ENCODE measurements at places on chromosomes 3 and 15. TPM values are rescaled to one million over a fixed set of nuclear protein-coding genes. Genes with fewer than 3 reads are reported as not detected.

GRCh38 chr3:153182501-153183293 lies 20.7 kb downstream of the RAP2B start:
- H3K4me1 ChIP-seq = no peaks in the 10 kb centered on the region
- no peaks in the 10 kb centered on the region for H3K36me3 ChIP-seq
- no peak overlapping the region for H3K27ac ChIP-seq
- no peak for DNase-seq
- no peaks in the 10 kb centered on the region for H3K27me3 ChIP-seq

DNA sequence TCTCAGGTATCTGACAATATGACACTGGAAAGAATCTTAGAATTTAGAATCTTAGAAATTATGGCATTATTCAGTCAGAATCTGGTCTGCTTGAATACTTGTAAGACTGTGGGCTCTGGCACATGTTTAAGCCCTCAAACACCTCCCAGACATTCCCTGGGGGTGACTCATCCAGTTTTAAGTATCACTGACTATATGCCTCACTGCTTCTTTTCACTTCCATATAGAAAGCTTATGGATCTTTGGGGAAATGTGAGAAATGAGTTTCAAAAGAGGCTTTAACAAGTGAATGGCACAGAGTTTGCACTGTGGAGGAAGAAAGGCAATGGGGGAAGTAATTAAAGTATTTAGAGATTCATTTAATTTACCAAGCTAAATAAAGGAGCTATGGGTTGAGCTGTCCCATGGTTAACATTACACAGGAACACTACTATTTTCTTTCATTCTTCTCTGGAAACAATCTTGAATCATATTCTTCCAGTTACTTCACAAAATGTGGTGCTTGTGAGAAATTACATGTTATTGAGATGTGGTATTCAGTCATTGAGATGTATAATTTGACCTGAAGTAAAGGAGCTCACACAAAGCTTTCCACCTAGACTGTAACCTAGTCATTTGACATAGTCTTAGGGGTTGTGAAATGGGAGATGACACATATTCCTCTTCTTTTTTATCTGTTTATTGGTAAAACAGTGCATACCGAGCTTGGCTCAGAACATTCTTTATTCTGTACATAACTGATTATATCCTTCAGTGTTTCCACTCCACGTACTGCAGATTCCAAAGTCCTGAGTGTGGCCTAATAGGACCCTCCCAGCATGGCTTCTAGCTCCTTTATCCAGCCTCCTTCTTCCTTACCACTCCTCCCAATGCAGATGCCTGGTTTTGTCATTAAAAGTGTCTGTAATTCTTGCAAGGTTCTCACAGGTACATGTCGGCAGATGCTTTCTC lies 544.6 kb upstream of the NECTIN3 start:
- peak overlapping the region; percentile 67 for H3K27ac ChIP-seq
- DNase-seq = peak; percentile 95
- no peak overlapping the region for H3K4me3 ChIP-seq
- no peaks in the 10 kb centered on the region for H3K27me3 ChIP-seq
- no peaks in the 10 kb centered on the region for H3K36me3 ChIP-seq
- peaks cover 15% of the 10 kb centered on the region for H3K4me1 ChIP-seq

IMPG2 gene
- 0.18 TPM for total RNA-seq

DNA sequence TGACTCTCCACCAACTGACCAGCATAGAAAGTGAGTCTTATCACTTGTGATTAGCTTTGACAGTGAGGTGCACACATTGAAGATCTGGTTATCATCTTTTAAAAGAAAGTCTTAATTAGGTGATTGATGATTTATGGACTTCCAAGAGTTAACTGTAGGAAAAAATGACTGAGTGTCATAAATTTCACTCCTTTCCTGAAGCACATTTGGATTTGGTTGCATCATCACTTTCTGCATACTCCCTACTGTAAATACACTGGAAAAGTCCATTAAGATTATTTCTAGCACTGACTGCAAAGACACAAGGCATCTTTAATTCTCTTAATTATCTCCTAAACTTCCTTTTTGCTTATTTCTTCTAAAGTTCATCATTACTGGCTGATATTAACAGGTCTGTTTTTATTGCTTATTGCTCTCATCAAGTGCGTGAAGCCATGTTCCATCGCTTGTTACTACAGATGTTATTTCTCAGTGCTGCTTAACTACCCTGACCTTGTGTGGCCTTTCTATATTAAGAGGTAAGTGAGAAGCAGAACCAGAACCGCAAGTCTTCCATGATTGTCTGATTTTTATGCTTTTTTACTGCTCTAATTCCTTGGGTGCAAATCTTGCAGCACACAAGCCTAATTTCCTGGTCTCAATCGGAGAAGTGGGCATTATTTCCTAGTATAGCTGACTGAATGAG lies 153.2 kb downstream of the MEIS2 start:
- H3K27me3 ChIP-seq = no peaks in the 10 kb centered on the region
- peak; percentile 22 for DNase-seq
- H3K36me3 ChIP-seq = peaks cover 2% of the 10 kb centered on the region
- no peak overlapping the region for H3K27ac ChIP-seq

DNA sequence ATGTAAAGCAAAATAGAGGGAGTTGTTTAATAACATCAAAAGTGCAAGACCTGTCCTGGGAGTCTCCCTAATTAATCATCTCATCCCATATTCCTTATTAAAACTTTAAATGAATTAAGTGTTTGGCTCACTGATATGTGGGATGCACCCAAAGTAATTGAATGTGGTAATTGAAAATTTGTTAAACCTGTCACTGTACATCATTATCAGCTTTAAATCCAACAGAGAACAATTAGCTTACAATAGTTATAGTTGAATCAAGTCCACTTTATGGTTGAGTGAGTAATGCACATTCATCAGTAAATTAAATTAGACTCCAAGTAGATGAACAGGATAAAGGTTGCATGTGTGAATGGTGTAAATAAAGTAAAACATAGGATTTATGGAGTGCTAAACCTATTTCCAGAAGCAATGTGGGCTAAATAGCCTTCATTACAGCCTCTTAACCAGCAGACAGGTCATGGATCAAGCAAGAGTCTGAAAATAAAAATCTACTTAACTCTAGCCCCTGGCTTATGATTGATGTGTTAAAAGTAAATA lies 608.2 kb upstream of the CCDC54 start:
- H3K27me3 ChIP-seq = no peaks in the 10 kb centered on the region
- peaks cover 2% of the 10 kb centered on the region for H3K4me1 ChIP-seq
- H3K36me3 ChIP-seq = no peaks in the 10 kb centered on the region

CEP70 gene
- total RNA-seq = 11.1 TPM

GRCh38 chr3:123725652-123726400 lies 141.0 kb upstream of the HACD2 start:
- peaks cover 14% of the 10 kb centered on the region for H3K4me1 ChIP-seq
- no peak for DNase-seq
- peak overlapping the region; percentile 17 for H3K27ac ChIP-seq
- H3K36me3 ChIP-seq = peaks cover 47% of the 10 kb centered on the region
- no peaks in the 10 kb centered on the region for H3K27me3 ChIP-seq
